ENCODE measurements at places on chromosomes 1 and 21.

- no peak for DNase-seq
Measured at GRCh38 chr1:14728516-14728915, 130.0 kb downstream of the KAZN start.

- DNase-seq = no peak
Measured at GRCh38 chr1:15305468-15305770, 58.4 kb downstream of the FHAD1 start.

GRCh38 chr1:52239708-52240001, 97.8 kb downstream of the ZFYVE9 start:
- DNase-seq = no peak

- DNase-seq = no peak
Measured at GRCh38 chr1:119227456-119227855, 87.0 kb upstream of the WARS2 start.

GRCh38 chr1:7325254-7325653, 445.8 kb upstream of the VAMP3 start:
- no peak for DNase-seq

DNA sequence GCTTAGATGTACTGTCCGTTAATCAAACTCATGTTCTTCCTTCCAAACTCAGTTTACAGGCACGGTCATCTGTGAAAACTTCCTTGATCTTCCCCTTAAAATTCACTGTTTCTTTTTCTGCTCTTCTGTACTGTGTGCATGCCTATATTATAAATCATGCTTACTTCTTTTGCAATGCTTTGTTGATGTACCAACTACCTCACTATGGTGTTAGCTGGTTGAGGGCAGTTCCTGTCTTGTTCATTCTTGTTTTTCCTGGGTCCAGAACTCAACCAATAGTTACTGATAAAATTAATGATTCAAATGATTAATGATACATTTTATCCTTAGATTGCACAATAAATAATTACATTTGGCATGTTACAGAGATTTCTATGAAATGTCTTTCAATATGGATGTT, 163.8 kb downstream of the CHRM3 start:
- no peak for DNase-seq

- no peak for DNase-seq
Measured at GRCh38 chr1:30664103-30664755, 59.2 kb downstream of the MATN1 start.

GRCh38 chr21:16070207-16070651, 340.4 kb downstream of the USP25 start:
- DNase-seq = no peak

DNA sequence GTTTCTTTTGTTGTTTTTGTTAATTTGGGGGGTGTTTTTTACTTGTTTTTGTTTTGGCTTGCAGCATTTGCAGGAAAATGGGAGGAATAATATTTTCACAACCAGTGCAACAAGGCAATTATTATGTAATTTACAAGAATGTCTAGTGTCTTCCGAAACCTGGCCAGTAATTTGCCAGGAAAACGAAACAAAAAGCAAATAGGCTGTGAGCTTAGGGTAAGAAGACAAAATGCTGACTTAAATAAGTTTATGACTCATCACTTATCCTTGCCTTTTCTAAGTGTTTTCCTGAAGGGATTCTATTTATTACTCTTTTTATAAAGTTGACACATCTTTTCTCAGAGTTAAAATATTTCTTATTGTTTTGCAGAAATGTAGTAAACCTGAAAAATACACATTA, 49.8 kb downstream of the KCNT2 start:
- DNase-seq = peak; percentile 30

DNA sequence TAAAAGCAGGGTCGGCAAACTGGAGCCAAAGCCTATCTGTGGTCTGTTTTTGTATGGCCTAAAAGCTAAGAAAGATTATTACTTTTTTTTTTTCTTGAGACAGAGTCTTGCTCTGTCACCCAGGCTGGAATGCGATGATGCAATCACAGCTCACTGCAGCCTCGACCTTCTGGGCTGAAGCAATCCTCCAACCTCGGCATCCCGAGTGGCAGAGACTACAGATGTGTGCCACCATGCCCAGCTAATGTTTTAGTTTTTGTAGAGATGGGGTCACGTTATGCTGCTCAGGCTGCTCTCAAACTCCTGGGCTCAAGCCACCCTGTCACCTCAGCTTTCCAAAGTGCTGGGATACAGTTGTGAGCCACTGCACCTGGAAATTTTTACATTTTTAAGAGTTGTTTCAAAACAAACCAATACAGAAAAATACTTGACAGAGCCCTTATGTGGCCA, 6.5 kb upstream of the GLRX2 start:
- peak; percentile 46 for DNase-seq

DNA sequence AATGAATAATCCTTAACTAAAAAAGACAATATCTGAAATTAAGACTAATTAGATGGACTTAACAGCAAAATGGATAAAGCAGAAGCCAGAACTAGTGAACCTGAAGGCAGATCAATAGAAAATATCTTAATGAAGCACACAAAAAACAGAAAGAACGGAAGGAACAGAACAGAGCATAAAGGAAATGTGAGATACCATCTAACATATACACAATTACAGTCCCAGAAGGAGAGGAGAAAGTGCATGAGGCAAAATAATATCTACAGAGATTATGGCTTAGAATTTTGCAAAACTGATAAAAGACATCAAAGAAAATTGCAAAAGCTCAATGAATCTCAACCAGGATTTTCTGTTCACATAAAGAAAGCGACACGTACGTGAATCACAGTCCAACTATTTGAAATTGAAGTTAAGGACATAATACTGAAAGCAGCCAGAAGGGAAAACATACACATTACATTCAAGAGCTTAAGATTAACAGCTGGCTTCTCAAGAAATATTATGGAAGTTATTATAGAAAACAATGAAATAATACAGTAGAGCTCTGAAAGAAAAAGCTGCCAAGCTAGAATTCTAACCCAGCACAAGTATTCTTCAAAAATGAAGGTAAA, 182.0 kb downstream of the CDC42BPA start:
- DNase-seq = no peak

DNA sequence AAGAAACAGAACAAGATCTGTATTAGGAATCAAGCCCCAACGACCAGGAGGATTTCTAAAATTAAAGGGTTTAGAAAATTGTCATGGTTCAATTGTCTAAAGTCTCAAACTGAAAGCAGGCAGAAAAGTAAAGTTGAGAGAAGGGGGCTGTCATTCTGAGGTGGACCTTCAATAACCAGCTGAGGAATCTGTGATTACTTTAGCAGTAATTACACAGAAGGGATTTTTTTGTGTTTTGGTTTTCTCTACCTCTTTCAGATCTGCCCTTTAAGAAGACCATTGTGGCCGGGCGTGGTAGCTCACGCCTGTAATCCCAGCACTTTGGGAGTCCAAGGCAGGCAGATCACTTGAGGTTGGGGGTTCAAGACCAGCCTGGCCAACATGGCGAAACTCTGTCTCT, 17.4 kb downstream of the AIDA start:
- no peak for DNase-seq

DNA sequence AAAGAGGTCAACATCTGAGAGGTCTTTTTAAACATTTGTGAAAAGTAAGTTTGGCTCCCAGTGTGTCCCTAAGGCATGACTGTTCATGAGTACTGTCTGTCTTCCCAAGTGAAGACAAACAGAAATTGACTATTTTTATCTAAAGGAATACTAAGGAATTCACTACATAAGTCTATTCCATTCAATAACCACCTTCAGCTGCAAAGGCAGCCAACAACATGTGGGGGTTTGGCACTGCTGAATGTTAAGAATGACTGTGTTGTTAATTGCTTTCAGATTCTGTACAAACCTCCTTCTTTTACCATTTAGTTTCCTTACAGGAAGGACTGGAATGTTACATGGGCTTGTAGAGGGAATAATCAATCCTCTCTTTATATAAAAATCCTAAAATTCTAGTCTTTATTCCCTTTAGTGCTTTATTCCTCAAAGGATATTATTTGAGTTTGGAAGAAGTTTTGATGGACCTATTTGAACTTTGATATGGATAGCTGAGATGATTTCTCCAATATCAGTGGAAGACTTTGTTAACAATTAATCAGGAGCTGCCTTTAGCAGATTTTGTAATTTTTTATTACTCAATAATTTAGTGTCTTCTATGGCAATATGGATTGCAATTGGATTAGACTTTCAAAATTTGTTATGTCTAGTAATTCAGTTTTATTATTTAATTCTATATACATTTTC, 201.7 kb upstream of the CHRM3 start:
- DNase-seq = no peak

GRCh38 chr1:55322842-55323241, 107.7 kb upstream of the USP24 start:
- DNase-seq = no peak

DNA sequence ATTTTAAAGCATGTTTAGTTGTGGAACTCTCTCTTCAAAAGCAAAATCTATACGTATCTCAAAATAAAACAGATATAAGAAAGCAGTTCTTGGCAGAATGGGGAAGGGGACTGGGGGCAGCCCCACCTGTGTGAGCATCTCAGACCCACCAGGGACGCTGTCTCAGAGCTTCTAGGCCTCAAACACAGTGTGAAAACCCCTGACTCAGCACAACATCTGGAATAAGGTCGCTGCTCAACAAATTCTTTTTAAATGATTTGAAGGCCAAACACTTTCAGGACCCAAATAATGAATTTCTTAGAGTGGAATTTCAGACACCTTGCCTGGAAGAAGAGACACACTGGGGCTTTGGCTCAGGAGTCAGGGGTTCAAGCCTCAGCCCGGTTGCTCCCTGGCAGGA, 27.1 kb upstream of the GRHL3 start:
- no peak for DNase-seq

DNA sequence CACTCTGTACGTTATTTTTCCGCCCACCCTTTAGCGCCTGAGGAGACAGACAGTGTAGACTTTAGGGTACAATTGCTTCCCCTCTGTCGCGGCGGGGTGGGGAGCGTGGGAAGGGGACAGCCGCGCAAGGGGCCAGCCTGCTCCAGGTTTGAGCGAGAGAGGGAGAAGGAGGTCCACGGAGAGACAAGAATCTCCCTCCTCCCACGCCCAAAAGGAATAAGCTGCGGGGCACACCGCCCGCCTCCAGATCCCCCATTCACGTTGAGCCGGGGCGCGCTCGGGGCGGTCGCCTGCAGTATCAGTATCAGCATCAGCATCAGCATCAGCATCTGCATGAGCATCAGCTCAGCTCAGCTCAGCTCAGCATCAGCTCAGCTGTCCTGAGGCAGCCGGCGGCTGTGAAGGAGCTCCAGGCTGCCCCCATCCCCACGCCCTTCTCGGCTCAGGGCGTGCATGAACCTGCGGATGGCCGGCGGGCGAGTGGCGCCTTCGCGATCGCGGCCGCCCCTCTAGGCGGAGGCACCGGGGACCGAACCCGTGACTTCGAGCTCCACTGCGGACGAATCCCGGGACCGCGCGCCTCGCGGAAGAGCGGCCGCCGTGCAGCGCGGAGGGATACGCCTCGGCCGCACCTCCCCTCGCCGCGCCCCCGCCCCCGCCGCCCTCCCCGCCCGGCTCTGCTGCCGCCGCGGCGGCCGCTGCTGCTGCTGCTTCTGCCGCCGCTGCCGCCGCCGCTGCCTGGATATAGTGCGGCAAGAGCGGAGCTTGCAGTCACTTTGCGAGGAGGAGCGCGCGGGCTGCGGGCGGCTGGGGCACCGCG, at the start of gene NCAM2:
NCAM2 (plus strand) TSS at position 774 of the 820 bp plus-strand sequence.
- peak; percentile 64 for DNase-seq

DNA sequence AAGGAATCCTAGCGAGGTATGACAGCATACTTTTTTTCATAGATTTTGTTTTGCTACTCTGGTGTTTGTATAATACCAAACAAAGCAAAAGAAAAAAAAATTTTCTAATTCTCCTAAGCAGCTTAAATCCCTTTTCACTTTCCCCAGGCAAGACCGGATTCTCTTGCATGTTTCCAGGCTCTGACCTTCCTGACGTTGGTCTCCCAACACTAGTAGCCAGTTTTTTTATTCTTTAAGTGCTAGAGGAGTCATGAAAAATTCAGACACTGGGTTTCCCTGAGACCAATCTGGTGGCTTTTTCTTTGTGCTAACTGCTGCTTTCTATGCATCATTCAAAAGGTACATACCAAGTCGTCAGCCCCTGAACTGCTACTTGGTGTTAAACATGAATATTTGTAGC, 111.4 kb downstream of the ZNF326 start:
- DNase-seq = no peak

GRCh38 chr1:42753070-42753469, 13.0 kb upstream of the CLDN19 start:
- DNase-seq = no peak

DNA sequence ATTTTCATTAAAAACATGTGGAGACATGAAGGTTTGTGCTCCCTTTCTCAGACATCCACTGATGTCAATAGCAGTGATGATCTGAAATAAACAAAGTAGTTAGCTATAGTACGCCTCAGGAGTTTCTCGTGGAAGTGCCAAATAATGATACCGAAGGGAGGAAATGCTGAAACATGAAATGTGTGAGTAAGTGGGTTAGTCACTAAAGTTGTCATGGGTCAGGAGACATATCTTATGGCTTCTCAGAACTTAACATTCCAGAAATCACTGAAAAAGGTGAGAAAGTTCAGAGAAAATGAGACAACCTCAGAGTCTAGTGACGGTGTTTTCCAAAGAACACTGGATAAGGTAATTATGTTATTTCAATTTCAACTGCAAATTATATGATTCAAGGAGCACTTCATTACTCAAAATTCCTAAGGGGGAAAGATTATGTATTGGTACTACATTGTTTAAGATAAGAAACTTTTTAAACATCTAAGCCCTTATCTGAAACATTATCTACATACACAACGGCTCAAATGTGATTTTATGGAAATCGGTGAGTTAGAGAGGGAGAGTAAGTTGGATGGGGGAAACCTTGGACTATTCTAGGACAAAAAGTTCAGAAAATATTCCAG, 20.6 kb downstream of the NIBAN1 start:
- DNase-seq = no peak

DNA sequence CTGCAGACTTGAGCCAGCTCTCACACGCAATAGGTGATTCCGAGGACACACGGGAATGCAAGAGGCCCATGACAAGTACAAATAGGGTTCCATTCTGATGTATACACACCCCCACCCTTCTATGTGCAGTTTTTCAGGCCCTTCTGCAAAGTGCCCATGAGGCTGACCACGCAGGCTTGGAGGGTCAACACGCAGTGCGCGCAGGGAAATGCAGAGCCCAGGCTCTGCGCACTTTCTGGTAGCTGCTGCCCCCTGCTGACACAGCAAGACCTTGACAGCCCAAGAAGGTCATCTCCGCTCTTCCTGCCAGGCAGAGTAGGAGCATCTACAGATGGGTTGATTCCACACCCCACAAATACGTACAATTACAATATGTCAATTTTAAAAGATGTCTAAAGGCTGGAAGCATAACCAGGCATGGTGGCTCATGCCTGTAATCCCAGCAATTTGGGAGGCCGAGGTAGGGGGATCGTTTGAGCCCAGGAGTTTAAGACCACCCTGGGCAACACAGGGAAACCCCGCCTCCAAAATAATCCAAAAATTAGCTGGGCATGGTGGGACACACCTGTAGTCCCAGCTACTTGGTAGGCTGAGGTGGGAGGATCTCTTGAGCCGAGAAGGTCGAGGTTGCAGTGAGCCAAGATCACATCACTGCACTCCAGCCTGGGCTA, 18.5 kb downstream of the SH3BP5L start:
- DNase-seq = peak; percentile 41

GRCh38 chr1:228152918-228153258, 3.2 kb downstream of the GJC2 start:
- no peak for DNase-seq
